ENCODE measurements at places on chromosomes 4 and X.

- no peak for DNase-seq
These were observed 25.0 kb downstream of the CRMP1 start for GRCh38 chr4:5867866-5868265.

DNA sequence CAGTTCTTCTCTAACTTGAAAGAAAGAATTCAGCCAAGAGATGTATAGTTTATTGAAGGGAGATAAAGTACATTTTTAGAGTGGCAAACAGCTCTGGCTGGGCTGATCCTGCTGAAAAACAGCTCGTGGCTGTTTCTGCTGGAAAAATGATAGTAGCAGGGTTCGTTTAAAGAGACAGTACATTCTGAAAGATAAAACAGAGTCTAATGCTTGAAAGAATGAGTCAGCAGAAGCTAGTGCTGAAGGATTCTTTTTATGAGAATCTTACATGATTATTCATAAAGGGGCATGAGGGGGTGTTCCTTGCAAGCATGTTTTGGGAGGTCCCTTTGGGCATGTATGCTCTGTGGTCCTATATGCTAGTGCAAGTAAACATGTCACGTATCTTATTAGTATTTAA lies 790.0 kb downstream of the PCDH18 start:
- no peak for DNase-seq

DNA sequence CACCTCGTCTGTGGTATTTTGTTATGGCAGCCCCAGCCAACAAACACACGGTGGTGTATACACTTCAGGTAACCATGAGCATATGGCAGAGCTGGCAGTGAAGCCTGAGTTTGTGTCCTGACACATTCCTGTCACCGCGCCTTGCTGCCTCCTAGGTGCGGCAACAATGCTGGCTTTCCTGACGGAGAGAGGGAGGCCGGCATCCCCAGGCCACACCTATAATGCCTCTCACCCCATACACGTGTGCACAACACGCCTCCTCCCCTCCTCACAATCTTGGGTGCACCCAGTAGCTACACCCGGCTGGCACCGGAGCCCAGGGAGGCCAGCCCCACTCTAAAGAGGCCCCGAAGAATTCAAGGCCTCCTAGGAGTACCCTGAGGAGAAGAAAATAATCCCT lies 158.5 kb downstream of the NSUN7 start:
- no peak for DNase-seq

GRCh38 chr4:11428231-11428898 lies at the start of gene HS3ST1:
Gene HS3ST1, minus strand, starts transcription at chr4:11428894. Its CDS starts 28,889 bp downstream, at chr4:11400005.
- no peak for DNase-seq

All from fibroblast of skin of scalp (primary cell).